ENCODE measurements at places on chromosomes 6 and 20.

DNA sequence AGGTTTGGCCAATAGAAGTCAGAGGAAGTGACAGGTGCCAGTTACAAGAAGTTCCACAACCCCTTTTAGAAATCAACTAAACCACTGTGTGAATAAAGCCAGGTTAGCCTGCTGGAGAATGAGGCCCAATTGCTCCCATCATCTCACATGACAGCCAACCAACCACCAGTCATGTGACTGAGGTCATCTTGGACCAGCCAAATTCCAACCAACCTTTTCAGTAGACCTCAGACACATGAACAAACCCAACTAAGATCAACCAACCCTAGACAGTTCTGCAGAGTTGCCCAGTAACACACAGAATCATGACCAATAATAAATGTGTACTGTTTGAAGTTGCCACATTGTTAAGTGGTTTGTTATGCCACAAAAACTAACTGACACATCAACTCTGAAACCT lies 44.6 kb upstream of the GGTLC1 start:
- no peak for DNase-seq

DNA sequence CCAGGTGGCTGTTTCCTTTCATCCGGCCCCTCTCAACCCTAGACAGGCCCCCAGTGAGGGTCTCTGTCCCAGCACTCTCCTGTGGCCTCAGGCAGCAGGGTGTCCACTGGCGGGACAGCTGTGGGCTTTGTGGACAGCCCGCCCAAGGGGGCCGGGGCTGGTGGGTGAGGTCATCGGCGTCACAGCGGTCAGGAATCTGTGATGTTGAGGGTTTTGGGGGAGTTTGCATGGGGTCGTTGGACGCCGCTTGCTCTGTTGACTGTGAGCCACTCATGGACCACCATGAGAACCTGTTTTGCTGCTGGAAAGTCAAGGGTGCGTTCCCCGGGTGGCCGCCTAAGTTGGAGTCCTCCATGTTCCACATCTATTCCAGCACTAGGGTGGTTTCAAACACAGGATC lies 146.4 kb downstream of the DTNBP1 start:
- DNase-seq = no peak

DNA sequence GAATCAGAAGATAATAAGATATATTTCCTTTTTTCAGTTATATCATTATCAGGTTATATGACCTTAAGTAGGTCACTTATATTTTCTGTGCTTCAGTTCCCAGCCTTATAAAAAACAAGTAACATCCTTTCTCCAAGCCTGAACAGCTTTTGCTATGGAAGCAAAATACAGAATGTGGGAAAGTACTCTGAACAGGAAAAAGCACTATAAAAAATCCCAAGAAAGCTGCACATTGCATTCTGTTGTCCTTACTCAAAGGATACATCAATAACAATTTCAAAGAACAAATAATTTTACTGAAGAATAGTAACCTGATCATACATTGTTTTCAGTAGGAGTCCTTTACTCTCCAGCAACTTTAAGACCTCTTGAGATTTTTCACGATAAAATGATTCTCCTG lies 56.4 kb downstream of the SLC35A1 start:
- DNase-seq = no peak

DNA sequence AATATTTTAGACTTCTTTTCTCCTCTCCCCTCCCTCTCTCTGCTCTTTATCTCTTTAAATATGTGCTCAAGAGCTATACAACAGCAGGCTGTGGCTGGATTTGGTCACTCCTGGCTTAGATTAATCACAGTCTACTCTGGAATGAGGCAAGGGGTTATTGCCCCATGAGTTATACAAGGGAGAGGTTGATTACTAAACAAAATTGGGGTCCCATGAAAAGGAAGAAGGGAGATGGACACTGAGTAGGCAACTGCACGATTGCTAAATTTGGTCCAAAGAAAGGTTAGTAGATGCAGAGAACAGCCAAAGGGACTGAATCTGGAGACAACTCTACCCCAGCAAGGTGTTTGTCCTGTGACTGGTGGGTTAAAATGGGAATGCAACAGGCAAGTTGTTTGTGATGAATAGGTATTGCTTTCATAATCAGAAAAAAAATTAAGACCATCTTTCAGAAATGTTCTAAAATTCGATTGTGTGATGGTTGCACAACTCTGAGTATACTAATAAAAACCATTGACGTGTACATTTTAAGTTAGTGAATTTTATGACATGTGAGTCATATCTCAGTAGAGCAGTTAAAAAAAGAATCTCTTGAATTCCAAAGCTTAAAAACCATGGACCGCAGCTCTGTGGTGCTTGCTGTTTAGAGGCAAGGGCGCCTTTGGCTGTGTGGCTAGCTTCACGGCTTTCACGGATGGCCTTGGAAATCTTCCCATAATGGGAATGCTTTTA lies 57.1 kb downstream of the KIZ start:
- no peak for DNase-seq

DNA sequence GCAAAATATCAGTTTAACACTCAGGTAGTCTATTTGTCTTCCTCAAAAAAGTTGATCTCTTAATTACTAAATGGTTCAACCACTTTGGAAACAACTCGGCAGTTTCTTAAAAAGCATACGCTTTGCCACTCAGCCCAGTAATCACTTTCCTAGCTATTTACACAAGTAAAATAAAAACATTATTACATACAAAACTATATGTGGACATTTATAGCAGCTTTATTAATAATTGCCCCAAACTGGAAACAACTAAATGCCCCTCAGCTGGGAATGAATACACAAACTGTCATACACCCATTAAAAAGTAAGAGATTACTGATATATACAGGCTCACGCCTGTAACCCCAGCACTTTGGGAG lies 7.4 kb downstream of the EEF1A1 start:
- DNase-seq = no peak

DNA sequence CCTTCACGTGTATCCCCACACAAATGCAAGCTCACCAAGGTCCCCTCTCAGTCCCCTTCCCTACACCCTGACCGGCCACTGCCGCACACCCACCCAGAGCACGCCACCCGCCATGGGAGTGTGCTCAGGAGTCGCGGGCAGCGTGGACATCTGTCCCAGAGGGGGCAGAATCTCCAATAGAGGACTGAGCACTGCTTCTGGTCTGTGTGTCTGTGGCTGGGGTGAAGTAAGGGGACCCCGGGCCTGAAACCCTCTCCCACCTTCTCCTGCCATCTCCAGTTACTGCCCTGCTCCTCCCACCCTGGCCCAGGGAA lies 8.3 kb downstream of the MYL9 start:
- no peak for DNase-seq

DNA sequence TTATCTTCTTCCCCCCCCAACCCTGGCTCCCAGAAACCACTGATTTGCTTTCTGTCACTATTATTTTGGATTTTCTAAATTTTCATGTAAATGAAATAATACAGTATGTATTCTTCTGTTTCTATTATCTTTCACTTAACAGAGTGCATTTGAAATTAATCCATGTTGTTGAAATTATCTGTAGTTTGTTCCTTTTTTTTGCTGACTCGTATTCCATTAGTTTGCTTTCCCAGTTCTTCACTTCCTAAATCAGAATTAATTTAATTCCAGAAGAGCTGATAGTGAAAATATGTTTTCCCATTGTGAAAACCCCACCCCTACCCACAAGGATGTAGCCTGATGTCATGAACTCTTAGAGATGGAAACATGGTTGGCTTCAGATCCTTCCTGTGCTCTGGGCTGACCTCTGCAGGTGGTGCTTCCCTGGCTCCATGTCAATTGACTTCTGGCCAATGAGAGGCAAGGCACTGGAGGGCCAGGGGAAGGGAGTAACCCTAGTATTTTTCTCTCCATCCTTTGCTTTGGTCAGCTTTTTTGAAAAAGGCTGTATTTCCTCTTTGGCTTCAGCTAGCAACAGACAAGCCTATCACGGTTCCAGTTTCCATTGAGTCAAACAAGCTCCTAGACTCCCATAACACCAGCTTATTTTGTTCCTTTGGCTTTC lies 244.4 kb upstream of the HSF2 start:
- DNase-seq = no peak

DNA sequence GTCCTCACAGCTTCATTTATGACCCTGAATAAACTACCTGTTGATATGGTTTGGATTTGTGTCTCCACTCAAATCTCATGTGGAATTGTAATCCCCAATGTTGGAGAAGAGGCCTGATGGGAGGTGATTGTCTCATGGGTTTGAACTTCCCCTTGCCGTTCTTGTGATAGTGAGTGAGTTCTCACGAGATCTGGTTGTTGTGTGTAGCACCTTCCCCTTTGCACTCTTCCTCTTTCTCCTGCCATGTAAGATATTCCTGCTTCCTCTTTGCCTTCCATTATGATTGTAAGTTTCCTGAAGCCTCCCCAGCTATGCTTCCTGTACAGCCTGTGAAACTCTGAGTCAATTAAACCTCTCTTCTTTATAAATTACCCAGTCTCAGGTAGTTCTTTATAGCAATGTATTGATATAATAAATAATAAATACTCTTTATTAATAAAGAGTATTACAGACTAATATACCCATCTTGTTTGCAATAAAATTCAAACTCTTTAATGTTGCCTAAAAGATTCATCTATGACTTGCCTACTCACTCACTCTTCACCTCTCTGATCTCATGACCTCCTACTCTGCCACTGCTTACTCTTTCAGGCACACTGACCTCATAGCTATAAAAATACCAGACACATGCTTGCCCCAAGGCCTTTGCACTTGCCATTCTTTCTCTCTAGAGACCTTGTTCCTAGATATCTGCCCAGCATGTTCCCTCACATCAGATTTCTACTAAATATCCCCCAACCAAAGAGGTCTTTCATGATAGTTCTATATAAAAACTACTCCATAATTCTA lies 256.4 kb upstream of the MARCKS start:
- no peak for DNase-seq

GRCh38 chr20:61661025-61661424 lies 404.7 kb downstream of the TAF4 start:
- DNase-seq = no peak

DNA sequence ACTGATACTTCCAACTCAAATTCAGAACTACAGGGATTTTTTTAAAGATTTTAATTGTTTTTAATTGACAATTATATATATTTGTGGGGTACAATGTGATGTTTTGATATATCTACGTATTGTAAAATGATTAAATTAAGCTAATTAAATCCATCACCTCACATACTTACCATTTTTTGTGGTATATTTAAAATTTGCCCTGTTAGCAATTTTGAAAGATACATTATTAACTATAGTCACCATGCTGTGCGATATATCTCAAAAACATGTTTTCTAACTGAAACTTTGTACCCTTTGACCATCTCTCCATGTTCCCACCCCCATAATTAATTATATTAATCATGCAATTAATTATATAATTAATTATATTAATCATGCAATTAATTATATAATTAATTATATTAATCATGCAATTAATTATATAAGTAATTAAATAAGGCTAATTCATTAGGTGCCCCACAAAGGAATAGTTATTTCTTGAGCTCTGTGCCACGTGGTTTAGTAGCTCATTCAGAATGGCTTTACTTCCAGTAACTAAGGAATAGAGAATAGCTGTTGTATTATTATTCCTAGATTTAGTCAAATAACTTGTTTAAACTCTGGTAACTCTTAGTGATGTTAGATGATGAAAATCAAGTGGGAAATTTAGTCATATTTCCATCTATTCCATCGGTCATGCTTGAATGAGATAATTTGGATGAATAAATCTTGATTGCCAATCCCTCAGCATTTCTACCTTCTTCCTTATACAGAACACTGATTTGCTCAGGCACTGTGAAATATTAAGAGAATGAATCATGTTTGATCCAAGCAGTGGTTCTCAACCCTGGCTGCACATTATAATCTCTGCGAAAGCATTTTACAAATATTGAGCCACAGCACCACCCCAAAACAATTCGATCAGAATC lies 25.1 kb downstream of the LOC128125822 start:
- DNase-seq = no peak

DNA sequence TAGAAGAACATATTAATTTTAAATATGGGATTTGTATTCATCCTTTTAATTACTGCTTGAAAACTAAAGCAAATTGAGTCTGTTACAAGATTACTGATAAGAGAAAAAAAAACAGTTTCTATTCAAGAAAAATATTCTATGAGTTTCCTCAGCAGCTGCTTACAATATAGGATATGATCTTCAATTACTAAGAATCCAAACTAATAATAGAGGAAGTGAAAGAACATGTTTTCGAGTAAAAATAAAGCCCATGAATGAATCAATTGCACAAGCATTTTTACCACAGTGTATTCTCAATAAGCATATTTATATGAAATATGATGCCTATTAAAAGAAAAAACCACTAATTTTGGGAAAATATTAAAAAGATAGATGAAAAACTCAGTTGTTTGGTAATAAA lies 63.4 kb downstream of the AHI1 start:
- DNase-seq = no peak

Measured in left renal pelvis (tissue), 4 donors.